Tibial artery (tissue), 4 donors: ENCODE measurements at places on chromosomes 2 and 18.

DNA sequence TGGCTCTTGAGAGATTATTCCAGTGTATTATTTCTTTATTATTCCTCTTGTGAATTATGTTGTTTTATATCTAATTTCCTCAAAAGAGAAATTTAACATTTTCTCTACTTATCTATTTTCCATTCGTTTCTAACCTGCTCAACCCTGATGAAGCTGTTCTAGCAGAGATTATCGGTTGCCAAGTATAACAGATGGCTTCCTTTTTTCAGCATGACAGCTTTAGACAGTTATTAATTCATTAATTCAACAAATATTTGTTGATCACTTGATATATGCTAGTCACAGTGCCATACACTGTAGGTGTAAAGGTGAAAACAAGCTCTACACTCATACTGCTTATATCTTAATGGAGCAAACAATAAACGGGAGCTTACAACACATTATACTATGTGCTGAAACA, 137.9 kb upstream of the UBE2E3 start:
- no peaks in the 10 kb centered on the region for H3K27me3 ChIP-seq
- DNase-seq = no peak
- H3K36me3 ChIP-seq = no peaks in the 10 kb centered on the region
- H3K4me3 ChIP-seq = no peak overlapping the region
- no peaks in the 10 kb centered on the region for H3K4me1 ChIP-seq

- no peak overlapping the region for H3K4me3 ChIP-seq
- H3K4me1 ChIP-seq = peaks cover 10% of the 10 kb centered on the region
- no peak for DNase-seq
- no peaks in the 10 kb centered on the region for H3K36me3 ChIP-seq
- H3K27me3 ChIP-seq = peaks cover 19% of the 10 kb centered on the region
These were observed 170.9 kb downstream of the SOCS6 start for GRCh38 chr18:70459731-70460130.

- H3K27me3 ChIP-seq = no peaks in the 10 kb centered on the region
- DNase-seq = no peak
- no peak overlapping the region for H3K4me3 ChIP-seq
- H3K36me3 ChIP-seq = no peaks in the 10 kb centered on the region
- peaks cover 9% of the 10 kb centered on the region for H3K4me1 ChIP-seq
- H3K27ac ChIP-seq = no peak overlapping the region
These were observed 72.2 kb upstream of the CHRNA1 start for GRCh38 chr2:174836377-174836994.

DNA sequence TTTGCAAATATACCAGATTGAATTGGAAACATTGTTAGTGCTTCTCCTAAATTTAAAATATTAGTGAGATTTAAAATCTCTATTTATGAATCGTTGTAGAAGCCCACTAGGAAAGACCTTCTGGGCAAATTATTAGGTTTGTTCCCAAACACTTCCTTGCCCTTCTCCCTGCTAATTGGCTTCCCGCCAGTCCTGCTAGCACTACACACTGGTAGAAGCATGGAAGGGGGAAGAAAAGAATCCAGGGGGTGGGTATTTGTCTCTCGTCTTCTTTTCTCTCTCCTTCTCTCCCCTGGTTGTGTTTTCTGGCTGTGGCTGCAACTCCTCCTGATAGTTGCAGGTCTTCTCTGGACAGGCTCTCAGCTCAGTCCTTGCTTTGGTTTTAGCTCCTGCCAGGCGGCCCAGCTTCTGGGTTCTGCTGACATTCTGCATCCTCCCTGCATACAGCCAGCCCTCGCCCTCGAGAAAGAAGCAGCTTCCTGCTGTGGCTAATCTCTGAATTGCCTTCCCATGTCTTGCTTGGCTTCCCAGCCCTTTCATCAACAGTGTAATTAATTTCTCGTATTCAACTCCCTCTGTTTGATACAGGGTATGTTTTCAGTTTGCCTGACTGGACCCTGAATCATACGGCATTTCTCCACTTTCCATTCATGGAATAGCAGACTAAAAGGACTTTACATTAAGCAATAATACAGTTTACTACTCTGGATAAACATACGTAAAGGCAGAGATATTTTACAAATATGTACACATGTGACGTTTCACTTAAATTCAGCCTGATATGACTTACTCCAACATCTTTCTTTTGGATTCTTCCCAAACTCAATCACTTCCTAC, 6.9 kb upstream of the PARD3B start:
- no peaks in the 10 kb centered on the region for H3K27me3 ChIP-seq
- H3K4me3 ChIP-seq = no peak overlapping the region
- H3K36me3 ChIP-seq = no peaks in the 10 kb centered on the region
- no peak for DNase-seq
